ENCODE measurements at places on chromosomes 4 and X.

DNA sequence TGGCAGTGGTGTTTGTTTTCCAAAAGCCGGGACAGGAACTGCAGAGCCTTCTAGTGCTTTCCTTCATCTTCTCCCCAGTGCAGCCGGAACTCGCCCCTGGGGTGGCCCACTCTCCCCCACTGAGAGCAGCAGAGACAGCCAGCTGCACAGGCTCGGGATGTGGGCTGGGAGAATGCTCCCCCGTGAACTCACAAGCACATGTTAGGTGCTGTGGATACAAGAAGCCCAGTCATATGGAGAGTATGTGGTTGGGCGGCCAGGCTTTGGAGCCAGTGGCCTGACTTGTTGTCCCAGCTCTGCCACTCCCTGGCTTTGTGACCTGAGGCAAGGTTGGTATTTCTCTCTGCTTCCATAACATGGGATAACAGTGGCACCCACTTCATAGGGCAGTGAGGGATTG lies 9.4 kb upstream of the KIAA0232 start:
- DNase-seq = no peak

DNA sequence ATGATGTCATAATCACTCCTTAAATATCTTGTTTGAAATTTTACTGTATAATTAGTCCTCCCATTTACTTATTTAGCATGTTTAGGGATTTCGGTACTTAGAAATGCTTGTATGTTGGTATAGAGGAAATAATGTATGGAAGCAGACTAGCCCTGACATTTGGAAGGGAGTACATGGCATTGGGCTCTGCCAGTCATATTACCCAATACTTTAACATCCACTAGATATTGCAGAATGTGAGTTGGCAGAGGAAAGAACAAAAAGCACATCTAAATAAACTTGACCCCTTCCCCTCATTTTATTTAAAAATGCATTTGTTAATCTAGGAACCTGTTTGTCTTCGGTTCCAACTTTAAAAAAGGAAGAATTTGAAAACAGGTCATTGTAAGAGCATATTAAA lies 77.8 kb downstream of the RS1 start:
- no peak for DNase-seq

DNA sequence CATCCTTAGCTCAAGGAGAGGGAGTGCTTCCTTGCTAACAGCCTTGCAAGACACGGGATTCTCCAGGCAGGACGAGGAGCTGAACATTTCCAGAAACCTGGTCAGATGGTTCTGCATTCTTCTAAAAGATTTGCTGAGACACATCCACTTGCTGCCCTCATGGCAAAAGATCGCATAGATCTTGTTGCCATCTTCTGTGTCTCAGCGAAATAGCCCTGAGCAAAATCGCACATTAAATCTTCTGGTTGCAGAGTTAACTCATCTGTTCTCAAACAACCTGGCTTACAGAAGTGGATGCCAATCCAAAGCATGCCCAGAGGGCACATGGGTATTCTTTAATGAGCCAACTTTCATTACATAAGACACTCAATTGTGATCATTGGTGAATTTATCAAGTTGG lies 167.5 kb downstream of the PRKX start:
- no peak for DNase-seq

DNA sequence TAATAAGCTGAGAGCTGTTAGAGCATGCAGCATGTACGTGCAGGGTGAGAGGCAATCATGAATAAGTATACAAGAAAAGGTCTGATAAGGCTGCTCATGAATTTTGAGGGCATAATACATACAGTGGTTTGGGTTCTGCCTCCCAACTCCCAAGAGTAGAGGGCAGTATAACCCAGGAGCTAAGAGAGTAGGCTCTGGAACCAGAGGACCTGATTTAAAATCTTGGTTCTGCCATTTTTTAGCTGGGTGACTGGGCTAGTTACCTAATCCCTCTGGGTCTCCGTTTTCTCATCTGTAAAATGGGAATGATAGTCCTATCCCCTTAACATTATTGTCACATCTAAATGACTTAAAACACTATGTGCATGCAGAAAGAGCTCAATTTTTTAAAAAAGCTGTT lies 85.3 kb downstream of the LNX1 start:
- DNase-seq = no peak

GRCh38 chr4:85986266-85986665 lies 373.6 kb downstream of the MAPK10 start:
- DNase-seq = no peak

DNA sequence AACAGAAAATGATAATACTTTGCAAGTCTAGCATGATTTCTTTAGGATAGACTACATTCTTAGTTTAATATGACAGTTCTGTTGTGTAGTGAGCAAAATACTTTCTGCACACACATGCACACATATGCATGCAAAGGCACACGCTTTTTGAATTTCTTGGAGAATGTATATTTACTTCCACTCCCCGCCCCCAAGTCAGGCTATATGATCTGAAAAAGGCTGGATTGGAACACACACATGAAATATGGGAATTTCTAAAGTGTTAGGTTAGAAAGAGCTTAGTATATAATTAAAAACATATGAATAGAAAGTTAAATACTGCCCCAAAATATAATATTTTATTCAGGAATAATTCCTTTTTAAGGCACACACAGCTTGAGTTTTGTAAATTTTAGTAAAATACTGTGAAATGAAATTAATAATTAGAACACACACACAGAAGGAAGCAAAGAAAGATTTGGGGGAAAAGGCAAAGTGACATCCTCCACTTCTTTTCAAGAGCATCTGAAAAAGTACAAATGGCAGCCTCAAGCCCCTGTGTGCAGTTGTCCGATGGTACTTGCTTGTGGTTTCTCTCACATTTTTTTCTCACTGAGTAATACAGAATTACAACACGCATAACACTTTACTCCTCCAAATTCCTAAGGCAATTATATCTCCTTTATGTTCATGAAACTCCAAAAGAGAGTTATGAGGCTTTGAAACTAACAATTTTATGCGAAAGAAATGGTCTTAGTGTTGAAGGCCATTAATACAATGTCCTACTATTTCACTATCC lies 228.9 kb upstream of the ETNPPL start:
- no peak for DNase-seq

DNA sequence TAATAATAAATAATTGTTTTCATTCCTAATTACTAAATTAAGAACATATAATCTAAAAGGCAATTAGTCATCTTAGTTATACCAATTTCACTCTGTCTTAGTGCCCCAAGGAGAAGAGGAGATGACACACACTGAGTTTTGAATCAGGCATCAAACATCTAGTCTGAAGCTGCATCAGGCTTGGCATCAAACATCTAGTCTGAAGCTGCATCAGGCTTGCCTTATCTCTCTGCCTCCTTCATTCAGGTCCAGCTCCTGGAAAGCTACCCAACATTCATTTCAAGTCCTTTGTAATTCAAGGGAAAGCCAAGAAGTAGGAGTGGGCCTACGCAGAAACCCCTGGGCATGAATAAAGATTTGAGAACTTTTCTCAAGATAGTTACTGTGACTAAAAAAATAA lies 62.2 kb downstream of the SH3RF1 start:
- DNase-seq = no peak

GRCh38 chr4:3343358-3343757 lies 50.5 kb downstream of the RGS12 start:
- DNase-seq = no peak
